ENCODE measurements at places on chromosomes 6 and 20. TPM values are rescaled to one million over a fixed set of nuclear protein-coding genes. Genes with fewer than 3 reads are reported as not detected.

The SUMO4 gene
- total RNA-seq = 0.76 TPM

The PPP1R3G gene
- total RNA-seq = 0.52 TPM

The NHSL1 gene
- total RNA-seq = 42.2 TPM

The PPP1R16B gene
- total RNA-seq = 183 TPM

The RHAG gene
- total RNA-seq = 0.11 TPM

The TRIM40 gene
- not detected for total RNA-seq

The MRAP2 gene
- 8.9 TPM for total RNA-seq

The POPDC3 gene
- 0.33 TPM for total RNA-seq

The TAAR2 gene
- not detected for total RNA-seq

The DDO gene
- 4.3 TPM for total RNA-seq
